ENCODE measurements at places on chromosomes 3 and 15. TPM values are rescaled to one million over a fixed set of nuclear protein-coding genes. Genes with fewer than 3 reads are reported as not detected.

DNA sequence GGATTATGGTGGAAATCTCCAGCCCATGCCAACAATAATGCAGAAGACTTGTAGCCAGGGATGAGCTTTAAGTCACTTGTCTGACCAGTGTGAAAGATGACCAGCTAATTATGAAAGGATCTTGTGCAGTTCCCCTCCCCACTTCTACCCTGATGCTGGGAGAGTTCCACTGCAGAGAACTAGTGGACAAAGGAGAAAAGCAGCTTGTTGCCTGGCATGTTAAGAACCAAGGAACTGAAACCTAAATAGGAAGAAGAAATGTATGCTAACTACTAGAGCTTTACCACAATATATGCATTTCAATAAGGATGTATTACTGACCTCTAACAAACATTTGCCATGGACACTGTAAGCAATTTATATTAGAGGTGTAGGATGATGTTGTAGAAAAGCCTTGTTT, 52.2 kb upstream of the CSTA start:
- DNase-seq, result no peak

- no peak for DNase-seq
Observed at GRCh38 chr3:86785386-86785785, 205.6 kb downstream of the VGLL3 start.

DNA sequence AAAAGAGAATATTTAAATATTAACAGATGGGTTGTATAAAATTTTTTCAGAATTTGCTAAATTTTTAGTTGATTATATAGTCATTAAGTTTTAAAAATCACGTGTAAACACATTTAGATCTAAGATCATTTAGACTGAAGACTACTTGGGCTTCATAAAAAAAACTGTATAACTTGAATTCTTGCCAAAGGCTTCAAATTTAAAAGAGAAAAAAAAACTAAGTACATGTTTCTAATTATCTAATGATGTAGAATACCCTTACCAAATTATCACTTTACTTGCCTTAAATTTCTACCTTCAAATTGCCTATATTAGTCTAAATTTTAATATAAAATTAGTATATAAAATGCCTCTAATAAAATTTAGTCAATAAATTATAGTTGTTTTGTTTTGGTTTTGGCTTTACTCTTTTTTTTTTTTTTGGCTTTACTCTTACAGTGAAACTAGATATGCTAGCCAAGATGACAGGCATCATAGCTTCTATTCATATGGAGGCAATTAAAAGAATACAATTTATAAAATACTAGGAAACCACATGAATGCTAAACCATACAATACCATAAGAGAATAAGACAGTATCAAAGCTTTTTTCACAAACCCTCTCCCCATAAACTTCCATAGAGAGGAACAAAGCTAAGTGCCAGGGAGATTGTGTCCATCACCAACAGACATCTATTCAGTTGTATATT, 183.1 kb upstream of the KCNMB2 start:
- DNase-seq, result no peak

DNA sequence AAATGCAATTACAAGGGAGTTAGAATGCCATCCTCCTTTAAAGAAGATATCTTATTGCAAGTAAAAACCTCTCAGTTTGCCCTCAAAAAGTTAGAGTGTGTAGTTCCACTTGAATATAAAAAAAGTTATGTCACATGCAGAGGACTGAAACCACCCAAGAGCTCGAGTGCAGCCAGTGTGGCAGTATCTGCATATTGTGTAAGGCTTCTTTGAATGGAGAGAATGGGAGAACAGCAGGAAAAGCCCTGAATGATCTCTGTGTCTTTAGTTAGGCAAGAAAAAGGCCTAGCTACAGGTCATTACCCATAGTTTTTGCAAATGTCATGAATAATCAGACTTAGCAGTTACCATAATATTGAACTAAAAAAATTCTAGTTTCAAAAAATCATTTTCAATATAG, 13.9 kb upstream of the TEX9 start:
- no peak for DNase-seq

- DNase-seq, result peak; percentile 40
Observed at GRCh38 chr15:57382215-57382614, 5.9 kb downstream of the CGNL1 start.

The PLA2G4E gene
- total RNA-seq, result not detected

The FOXB1 gene
- total RNA-seq, result not detected
